ENCODE measurements at places on chromosomes 11 and 22.

GRCh38 chr11:75655605-75656004 lies 13.2 kb downstream of the MAP6 start:
- no peak for DNase-seq

DNA sequence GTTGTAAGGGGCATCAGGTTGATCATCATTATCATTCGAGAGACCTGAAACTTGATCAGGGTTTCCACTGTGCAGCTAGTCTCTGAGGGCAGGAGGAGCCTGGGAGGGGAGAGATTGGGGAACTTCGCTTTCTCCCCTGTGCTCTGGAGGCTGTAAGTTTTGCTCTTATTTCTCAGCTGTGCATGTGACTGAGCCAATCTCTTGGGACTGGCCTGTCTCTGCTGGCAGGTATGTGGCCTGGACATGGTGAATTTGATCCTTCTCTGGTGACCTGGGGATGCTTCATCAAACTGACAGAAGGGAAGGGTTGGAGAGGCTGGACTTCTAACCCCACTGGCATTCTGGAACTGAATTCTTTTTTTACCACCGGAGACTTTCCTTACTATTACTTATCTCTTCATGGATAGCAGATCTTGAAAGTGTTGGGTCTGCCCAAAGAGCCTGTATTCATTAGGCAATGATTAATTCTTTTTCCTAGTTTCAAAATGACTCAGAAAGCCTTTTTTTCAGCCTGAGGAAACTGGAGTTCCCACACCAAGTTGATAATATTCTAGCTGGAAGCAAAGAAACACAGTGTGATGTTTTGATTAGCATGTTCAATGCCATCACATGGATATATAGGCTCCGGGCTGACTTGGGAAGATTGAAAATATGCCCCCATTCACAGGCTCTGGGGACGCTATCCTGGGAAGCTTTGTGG lies 36.5 kb downstream of the TSPAN18 start:
- DNase-seq, result no peak

DNA sequence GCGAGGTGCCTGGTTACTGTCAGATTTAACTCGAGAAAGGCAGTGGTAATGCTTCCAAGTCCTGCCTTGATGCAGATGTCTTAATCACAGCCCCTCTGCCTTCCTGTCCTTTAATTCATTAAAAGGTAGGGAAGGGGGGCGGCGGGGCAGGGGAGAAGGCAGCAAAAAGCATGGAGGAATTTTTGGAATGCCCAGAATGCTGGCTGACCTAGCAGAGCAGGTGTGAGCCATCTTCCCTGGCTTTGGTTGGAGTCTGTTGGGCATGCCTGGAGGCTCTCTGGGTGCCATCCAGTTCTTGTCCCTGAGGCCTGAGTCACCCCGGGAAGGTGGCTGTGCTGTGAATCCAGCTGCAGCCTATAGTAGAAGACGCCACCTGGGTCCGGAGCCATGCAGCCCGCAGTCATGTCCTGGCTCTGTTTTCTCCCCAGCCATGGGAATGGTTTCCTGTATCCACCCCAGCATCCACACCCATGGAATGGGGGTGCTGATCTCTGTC lies 15.6 kb downstream of the KIAA1671 start:
- peak; percentile 70 for DNase-seq

- DNase-seq, result no peak
These were observed 3.8 kb upstream of the OR52I2 start for GRCh38 chr11:4577761-4578160.

Measured in SW 1271 (cell line).